NCI-H187 (cell line): ENCODE measurements at places on chromosomes 3 and 15.

DNA sequence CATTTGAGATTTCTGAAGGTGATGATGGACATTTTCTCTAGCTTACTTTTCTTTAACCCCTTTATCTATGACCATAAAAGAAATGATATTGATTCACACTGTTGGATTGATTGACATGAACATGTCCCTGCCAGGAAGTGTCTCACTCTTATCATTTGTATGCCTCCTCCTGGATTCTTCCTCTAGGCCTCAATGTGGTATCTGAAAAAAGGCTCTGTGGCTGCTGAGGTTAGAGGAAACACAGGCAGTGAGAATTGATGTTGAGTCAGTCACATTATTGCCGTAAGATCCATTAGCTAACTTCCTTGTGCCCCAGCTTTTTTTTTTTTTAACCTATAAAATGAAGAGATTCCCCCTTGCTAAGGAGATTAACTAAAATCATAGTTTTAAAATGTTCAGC lies 8.0 kb upstream of the THRB start:
- DNase-seq, result no peak

DNA sequence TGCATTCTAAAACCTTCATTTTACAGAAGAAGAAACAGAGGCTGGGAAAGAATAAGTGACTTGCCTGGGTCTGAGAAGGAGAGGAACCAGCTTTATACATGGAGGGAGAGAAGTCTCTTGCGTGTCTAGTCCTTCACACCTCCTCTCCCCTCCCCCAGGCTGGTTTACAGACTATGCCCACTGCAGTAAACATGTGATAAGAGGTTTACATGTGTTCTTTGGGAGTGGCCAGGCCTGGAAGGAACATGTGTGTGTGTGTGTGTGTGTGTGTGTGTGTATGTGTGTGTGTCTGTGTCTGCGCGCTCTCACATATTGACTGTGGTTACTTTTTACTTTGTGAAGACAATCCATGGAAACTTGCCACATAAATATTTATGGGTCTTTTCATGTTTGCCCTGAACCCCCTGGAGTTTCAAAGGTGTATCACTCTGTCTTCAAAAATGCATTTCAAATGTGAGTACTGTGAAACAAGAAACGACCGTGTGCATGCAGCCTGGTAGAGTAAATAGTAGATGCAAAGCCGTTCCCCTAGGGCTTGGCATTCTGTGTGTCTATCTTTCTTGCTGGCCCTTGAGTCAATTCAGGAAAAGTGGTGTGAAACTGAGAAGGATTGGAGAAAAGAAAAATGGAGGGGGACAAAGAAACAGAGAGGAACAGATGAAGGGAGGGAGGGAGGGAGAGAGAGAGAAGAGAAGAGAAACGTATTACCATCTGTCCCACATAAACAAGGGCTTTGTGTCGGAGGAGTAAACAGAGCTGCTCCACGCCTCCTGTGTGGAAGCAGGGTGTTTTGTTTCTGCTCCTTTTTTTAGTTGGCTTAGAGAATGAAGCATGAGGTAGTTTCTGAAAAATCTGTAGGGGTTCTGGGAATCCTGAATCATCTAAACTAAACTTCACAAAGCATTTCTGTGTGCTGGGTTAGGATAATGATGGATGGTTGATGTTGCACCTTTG lies 51.7 kb downstream of the CLDN11 start:
- no peak for DNase-seq

DNA sequence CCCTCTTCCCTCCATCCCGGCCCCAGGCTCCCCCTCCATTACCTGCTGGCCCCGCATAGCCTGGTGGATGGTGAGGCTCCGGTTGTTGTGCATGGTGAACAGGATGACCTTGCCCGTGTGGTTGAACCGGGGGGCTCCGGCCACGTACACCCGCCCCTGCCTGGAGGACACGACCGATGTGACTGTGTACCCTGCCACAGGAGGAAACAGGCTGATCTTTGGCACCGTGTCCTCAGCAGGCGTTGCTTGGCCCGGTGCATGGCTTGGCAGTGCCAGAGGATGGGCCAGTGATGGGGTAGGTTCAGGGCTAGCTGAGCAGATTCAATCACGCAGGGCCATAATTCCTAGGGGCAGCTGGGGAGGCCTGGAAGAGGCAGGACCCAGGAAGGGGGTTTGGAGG lies 58.1 kb downstream of the FEM1B start:
- DNase-seq, result no peak

DNA sequence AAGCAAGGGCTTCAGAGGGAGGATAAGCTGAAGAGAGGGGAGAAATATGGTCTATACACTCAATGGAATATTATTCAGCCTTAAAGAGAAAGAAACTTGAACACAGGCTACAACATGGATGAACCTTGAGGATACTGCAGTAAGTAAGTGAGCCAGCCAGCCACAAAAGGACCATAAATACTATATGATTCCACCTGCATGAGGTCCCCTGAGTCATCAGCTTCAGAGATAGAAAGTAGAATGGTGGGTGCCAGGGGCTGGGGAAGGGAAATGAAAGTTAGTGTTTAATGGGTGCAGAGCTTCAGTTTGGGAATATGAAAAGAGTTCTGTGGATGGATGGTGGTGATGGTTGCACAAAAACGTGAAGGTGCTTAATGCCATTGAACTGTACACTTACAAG lies 68.4 kb upstream of the SEC13 start:
- no peak for DNase-seq

DNA sequence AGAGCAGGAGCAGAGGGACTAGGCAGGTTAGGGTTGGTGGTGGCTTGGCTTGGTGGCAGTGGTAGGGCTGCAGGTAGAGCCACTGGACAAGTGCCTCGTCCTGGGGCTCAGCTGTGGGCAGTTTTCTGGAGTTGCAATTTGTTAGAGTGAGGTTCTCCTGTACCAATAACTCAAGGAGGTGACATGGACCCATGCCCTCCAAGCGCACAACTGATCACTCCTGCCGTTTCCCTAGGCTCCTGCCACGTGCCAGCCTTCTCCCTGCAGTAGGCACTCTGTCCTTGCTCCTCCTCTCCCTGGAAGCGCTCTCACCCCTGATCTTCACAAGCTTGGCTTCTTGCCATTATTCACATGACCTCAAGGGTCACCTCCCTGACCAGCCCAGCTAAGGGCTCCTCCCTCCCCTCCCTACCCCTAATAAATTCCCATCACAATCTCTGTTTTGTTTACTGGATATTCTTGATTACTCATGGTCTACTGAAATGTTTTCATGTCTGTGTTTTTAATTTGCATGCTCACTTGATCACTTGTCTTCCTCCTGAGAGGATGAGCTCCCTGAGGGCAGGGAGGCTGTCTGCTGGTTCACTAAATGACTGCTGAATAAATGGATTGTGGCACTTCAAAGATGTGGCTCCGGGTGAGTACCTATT lies 3.3 kb downstream of the WNT7A start:
- no peak for DNase-seq

DNA sequence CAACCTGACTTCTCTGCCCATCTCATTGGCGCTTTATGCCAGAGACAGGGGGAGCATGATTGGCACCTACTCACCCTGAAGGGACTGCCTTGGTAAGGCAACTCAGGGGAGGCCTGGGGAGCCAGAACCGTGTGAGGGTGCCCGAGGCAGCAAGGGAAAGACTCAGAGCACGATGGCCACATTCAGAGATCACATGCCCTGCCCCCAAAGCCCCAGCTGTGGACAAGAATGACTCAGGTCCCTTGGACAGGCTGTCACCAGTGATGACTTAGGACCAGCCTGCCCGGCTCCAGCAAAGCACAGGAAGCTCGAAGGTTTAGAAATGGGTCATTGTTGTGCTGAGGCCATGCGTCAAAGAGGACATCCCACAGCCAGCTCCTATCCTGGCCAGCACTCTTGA lies 49.1 kb upstream of the LIMD1 start:
- no peak for DNase-seq

DNA sequence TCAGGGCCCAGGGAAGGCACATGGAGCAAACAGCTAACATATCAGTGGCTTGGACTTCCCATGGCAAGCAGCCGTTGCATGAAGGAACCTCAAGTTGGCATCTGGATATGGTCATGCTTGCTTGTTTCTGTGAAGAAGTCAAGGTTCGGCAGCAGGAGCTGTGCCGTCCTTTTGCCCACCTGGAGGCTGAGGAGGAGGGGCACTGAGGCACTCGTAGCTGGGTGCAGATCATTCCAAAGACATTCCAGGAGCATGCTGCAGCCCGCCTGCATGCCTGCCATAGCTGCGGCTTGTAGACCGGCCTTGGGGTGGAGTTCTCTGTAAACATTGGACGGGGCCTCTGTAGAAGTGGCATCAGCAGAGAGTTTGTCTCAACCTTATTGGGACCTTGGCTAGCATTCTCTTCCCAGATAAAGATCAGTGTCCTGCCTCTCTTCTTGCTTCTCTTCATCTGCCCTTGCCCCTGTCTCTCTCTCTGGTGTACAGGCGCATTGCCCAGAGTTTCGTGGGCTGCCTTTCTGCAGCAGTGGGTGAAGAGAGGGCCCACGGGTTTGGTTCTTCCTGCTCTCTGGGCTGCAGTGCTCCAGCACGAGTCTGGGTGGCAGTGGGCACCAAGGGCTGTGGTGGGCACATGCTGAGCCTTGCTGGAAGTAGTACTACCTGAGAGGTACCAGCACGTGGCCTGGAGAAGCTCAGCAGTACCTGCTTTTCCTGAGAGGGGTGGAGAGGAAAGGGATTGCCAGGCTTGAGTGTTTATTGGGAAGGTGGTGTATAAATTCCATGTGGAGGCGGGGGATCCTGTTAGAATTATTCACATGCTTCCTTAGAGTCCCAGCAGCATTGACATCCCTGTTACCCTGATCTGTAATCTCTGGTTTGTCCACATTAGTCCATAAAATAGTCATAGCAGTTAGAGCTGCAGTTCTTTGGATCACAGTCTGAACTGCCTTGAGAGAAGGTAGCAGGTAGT lies 49.4 kb downstream of the CHCHD6 start:
- DNase-seq, result no peak

GRCh38 chr3:24237971-24238706 lies 256.5 kb downstream of the THRB start:
- DNase-seq, result peak; percentile 4

GRCh38 chr3:9746330-9746729 lies 3.4 kb upstream of the OGG1 start:
- DNase-seq, result no peak

DNA sequence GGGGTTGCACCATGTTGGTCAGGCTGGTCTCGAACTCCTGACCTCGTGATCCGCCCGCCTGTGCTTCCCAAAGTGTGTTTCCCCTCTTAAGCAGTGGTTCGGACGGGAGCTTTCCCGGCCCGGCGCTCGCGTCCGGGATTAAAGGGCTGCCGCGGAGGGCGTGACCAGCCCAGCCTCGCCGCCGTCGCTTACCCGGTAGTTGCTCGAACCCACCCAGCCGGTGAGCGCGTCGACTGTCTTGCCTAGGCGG lies 513 bp downstream of the CLASP2 start:
- peak; percentile 2 for DNase-seq

DNA sequence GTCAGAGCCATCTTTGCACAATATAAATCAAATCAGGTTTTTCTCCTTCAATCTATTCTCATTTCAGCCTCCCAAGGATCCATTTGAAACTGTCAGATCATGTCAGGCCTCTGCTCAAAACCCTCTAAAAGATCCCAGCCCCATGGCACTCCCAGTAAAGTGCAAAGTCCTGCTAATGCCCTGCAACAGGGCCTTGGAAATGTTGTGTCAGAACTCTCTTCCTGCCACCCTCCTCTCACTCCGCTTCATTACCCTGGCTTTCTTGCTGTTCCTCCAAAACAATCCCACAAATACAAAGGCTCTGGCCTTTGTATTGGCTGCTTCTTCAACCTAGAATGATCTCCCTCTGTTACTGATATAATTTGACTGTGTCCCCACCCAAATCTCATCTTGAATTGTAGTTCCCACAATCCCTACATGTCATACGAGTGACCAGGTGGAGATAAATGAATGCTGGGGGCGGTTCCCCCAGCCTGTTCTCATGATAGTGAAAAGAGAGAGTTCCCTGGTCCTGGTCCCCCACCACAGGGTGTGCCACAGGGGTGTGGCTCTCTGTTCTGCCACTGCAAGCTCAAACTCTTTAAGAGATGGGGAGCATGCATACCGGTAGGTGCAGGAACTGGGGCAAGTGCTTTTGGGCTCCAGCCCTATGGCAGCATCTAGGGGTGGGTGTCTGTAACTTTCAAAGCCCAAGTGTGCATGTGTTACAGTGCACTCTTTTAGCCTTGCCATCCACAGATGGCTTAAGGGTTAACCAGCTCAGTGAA lies 22.9 kb upstream of the TRA2B start:
- no peak for DNase-seq

DNA sequence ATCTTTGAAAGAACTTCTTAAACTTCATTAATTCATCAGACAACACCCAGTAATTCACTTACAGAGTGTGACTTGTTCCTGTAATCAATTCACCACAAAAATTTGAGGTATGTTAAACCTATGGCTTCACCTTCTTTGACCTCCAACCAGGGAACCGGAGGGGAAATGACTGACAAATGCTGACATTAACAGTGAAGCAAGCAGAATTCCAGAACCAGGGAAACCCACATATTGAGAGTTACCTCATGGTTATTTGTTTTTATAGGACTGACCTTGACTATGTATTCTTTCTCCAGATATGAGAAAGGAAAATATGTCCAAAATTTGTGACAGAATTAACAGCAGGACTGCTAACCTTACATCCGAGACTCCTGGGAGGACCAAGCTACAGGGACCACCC lies 2.7 kb downstream of the P3H2 start:
- no peak for DNase-seq

DNA sequence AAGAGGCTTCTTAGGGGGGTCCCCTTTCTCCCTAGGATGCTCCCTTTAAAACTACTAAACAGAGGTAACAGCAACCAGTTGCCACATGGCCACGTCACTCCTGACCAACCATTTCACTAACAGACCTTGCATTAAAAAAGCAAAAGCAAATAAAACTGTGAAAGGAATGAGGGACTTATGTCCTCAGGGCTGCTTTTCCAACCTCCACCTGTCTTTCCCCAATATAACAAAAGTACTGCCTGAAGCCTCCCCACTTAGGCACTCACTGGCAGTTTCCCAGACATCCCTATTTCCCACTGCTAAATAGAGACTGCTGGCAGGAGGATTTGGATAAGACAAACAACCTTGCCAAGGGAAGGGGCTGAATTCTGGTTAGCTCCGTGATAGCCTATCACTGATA lies 130.3 kb downstream of the ATP8B4 start:
- DNase-seq, result no peak

DNA sequence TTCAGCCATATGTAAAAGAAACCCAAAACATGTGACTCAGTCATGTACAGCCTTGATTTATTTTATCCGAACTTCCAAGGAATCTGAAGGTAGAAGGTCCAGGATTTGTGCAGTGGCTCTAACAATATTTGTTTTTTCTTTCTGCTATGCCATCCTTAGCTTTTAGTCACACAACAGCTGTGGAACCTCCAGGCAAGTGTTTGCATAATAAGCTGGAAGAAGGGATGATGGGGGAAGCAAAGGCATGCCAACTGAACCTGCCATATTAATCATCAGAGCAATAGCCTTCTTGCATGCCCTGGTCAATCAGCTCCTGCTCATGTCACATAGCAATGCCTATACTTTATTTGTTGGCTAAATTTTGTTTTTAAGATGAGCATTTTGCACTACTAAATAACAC lies 444.7 kb upstream of the ARPP21 start:
- DNase-seq, result no peak

GRCh38 chr15:39167164-39168058 lies 413.5 kb upstream of the THBS1 start:
- DNase-seq, result no peak
